Naive thymus-derived CD8-positive, alpha-beta T cell (primary cell): ENCODE measurements at places on chromosomes 6 and 20. TPM values are rescaled to one million over a fixed set of nuclear protein-coding genes. Genes with fewer than 3 reads are reported as not detected.

THBD gene
- polyA plus RNA-seq = not detected

PLG gene
- polyA plus RNA-seq = not detected

WFDC10B gene
- not detected for polyA plus RNA-seq

RCAN2 gene
- polyA plus RNA-seq = 4.7 TPM

ZSCAN31 gene
- 0.98 TPM for polyA plus RNA-seq

DAAM2 gene
- polyA plus RNA-seq = not detected

PRR18 gene
- not detected for polyA plus RNA-seq

L3MBTL3 gene
- polyA plus RNA-seq = 4.2 TPM

LZTS3 gene
- 3.8 TPM for polyA plus RNA-seq

GPRC6A gene
- polyA plus RNA-seq = not detected

IBTK gene
- polyA plus RNA-seq = 15.5 TPM

SLC52A3 gene
- not detected for polyA plus RNA-seq

ACTL10 gene
- 1.9 TPM for polyA plus RNA-seq

ZNF165 gene
- polyA plus RNA-seq = 0.90 TPM

- peak; percentile 33 for DNase-seq
Observed at GRCh38 chr6:16760516-16761470, at the start of gene ATXN1. Gene ATXN1, minus strand, starts transcription at chr6:16761460.

GRCh38 chr6:165223101-165223500 lies 86.3 kb downstream of the C6orf118 start:
- no peak for DNase-seq

GRCh38 chr6:25640446-25640845 lies 11.6 kb upstream of the SCGN start:
- no peak for DNase-seq

GRCh38 chr20:32439132-32439829 lies 81.2 kb downstream of the ASXL1 start:
- no peak for DNase-seq

DNA sequence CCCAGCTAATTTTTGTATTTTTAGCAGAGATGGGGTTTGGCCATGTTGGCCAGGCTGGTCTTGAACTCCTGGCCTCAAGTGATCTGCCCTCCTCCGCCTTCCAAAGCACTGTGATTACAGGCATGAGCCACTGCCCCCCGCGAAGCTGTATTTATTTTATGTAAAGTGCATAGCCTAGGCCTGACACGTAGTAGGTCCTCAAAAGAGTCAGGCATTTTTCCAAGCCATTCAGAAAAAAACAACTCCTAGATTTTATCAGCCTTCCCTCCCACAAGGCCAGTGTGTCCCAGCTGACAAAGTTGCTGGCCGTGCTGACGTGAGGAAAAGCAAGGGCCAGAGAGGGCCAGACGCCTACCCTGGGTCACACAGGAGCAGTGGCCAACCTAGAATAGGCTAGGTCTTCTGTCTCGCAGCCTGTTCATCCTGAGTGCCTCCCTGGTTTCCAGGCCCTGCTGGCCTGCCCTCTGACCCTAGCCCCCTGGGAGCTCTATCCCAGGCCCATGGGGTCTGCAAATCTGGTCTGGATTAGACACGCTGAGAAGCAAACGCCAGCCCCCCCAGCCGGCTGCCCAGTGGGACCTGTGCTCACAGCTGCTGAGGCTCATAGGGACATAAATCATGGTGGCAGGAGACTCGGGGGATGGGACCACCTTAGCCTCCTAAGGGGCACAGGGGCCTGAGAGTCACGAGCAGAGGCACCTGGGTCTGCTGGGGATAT lies 11.8 kb downstream of the TCF15 start:
- DNase-seq = no peak

DNA sequence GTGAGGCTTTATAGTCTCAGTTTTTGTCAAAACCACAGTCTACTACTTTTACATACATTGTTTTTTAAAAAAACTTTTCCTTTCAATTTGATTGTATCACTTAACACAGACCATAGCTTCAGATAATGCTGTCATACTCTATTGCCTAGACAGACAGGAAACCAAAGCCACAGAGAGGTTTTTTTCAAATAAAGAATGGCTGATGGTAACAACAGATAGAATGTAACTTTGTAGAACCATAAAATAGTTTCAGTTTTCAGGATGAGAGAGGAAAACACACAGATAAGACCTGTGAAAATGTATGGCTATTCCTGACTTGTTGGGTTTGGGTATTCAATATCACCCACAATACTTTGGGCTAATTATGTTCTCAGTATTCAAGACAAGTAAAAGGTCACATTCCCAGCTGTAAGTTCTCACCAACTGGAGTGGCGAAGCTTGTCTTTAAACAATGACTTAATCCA lies 94.0 kb downstream of the ADGRG6 start:
- DNase-seq = peak; percentile 44

GRCh38 chr6:52161689-52162438 lies 24.3 kb upstream of the IL17A start:
- DNase-seq = no peak

GRCh38 chr6:151501511-151502136 lies 7.8 kb downstream of the CCDC170 start:
- DNase-seq = no peak

GRCh38 chr6:167706313-167707109 lies 120.2 kb upstream of the AFDN start:
- peak; percentile 26 for DNase-seq

- no peak for DNase-seq
Observed at GRCh38 chr6:132612449-132613108, 11.5 kb downstream of the TAAR2 start.

GRCh38 chr6:4973982-4974745 lies 29.7 kb downstream of the RPP40 start:
- DNase-seq = no peak

DNA sequence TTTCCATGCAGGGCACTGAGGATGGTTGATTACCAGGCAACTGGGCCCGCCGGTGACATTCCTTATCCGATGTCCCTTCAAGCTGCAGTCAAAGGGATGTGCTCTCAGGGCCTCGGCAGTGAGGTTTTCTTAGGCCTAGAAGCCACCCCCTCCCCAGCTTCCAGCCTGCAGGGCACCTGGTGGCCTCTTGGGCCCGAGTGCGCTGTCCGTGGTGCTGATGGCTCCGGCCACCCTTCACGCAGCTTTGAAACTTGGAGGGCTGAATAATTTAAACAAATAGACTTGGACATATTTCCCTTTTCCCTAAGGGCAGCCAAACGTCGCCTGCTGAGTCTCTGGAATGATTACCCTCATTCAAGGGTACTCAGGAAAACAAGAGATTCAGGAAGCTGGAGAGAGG lies 8.9 kb upstream of the MLN start:
- DNase-seq = peak; percentile 28

GRCh38 chr6:165985806-165986299 lies 181.8 kb downstream of the TBXT start:
- no peak for DNase-seq

DNA sequence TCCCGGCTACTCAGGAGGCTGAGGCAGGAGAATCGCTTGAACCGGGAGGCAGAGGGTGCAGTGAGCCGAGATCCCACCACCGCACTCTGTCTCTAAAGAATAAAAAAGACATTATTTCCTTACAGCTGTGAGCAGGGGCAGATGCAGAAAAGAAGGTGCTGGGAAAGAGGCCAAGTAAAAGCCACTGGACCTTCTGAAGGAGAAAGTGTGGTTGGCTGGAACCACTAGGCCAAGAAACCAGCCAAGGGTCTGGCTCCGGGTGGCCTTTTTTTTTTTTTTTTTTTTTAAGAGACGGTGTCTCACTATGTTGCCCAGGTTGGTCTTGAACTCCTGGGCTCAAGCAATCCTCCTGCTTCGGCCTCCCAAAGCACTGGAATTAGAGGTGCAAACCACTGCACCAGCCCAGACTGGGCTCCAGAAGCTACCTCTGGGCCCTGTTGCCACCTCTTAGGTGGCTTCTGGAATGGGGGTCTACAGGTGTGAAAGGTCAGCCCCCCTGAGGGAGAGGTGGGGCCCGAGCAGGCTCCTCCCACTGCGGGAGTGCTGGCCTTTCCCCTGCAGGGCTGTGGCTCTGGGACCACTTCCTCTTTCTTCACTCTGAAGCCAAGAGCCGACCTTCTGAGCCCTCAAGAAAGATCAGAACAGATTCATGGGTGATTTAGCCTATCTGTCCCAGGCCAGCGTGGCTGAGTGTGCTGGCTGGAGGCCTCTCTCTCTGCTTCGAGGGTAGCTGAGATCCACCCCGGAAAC lies at the start of gene FGD2:
TSS of gene FGD2 (plus strand) at position 595 of the 750 bp plus-strand sequence. CDS start 163 bp downstream, outside the sequence.
- peak; percentile 65 for DNase-seq

DNA sequence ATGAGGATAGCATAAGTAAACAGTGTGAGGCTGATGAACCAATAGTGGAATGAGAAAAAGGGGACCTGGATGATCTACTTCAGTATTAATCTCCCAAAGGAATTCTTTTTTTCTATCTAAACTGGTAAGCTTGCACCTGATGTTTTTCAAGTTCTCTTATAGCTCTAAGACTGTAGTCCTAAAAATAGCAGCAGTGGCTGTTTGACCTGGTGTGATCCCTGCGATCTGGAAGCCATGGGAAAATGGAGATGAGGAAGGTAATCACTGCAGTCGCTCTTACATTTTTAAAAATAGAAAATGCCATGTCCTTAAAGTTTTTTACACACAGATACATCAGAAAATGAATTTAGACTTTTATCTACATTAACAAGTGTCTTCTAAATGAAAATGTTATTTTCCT lies 926.4 kb upstream of the SLC35B3 start:
- no peak for DNase-seq

- DNase-seq = no peak
Observed at GRCh38 chr6:136895901-136896300, 26.2 kb upstream of the SLC35D3 start.

- DNase-seq = no peak
Observed at GRCh38 chr20:20425823-20426654, 58.1 kb downstream of the INSM1 start.

DNA sequence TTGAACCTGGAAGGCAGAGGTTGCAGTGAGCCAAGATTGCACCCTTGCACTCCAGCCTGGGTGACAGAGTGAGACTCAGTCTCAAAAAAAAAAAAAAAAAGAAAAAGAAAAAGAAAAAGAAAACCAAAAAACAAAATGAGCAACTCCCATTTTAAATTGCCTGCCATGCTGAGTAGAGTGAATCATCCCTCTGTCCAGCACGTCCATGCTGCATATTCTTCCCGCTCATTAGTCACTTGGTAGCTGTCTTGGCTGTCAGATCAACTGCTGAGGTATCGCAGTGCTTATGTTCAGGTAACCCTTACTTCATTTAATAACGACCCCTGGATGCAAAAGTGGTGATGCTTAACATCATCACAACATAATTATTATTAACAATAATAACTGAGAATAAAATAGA lies 72.6 kb upstream of the RNF24 start:
- DNase-seq = no peak

DNA sequence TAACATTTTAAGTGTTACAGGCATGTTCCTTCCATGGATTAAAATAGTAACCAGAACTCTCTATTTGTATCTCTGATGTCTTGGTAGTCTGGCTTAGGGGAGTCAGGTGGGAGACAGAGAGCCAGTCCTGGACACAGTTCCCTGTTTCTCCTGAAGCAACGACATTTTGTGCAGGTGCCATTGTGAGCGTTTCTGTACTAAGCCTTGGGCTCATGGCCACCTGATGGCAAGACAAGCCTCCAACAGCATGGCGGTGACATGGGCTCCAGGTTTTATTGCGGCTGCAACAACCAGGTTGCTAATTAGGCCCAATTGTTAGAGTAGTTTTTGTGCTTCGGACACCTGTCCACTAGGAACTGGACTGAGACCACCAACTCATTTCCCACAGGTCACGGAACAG lies 105.3 kb downstream of the PRDM13 start:
- no peak for DNase-seq

GRCh38 chr20:14643146-14643545 lies 305.7 kb upstream of the FLRT3 start:
- DNase-seq = no peak

- no peak for DNase-seq
Observed at GRCh38 chr6:45757443-45758130, 258.1 kb downstream of the CLIC5 start.

GRCh38 chr6:45398075-45398813 lies 20.5 kb upstream of the SUPT3H start:
- DNase-seq = no peak

GRCh38 chr6:2993755-2994317 lies 5.9 kb upstream of the NQO2 start:
- DNase-seq = no peak
